T-helper 2 cell treated with Interferon-gamma antibody and Interleukin-4, amounts not matched to agents 100 ng/mL and 5 ng/mL, for 36 hours (primary cell): ENCODE measurements at places on chromosomes 12 and 14. TPM values are rescaled to one million over a fixed set of nuclear protein-coding genes. Genes with fewer than 3 reads are reported as not detected.

GLT8D2 gene
- 0.16 TPM in 1 of 2 replicates, not detected in the other for total RNA-seq

PTCSC3 gene
- not detected in 2 replicates for total RNA-seq

A2ML1 gene
- not detected in 2 replicates for total RNA-seq

OTX2 gene
- not detected in 2 replicates for total RNA-seq

PPFIA2 gene
- total RNA-seq: not detected in 2 replicates

KRT82 gene
- not detected in 2 replicates for total RNA-seq

NRL gene
- 2.4 and 2.9 TPM in 2 replicates for total RNA-seq

RPL36AL gene
- total RNA-seq: 222 and 225 TPM in 2 replicates

DCTN2 gene
- total RNA-seq: 85.7 and 88.4 TPM in 2 replicates

PRB2 gene
- total RNA-seq: not detected in 2 replicates

NPAS3 gene
- total RNA-seq: not detected in 2 replicates

NRXN3 gene
- not detected in 2 replicates for total RNA-seq

ANKRD33 gene
- not detected in 2 replicates for total RNA-seq

GPRC5D gene
- not detected in 2 replicates for total RNA-seq

SGPP1 gene
- 19.2 and 19.3 TPM in 2 replicates for total RNA-seq

TMEM30B gene
- total RNA-seq: 0.16 and 0.25 TPM in 2 replicates

C12orf54 gene
- total RNA-seq: not detected in 2 replicates

ZCCHC8 gene
- 37.7 and 48.0 TPM in 2 replicates for total RNA-seq

CYP46A1 gene
- total RNA-seq: 0.07 and 0.09 TPM in 2 replicates

HOTAIR gene
- total RNA-seq: not detected in 2 replicates

KRT74 gene
- not detected in 2 replicates for total RNA-seq

LRRC43 gene
- total RNA-seq: not detected in 2 replicates

YAF2 gene
- 37.0 and 38.4 TPM in 2 replicates for total RNA-seq

LTB4R2 gene
- 16.6 and 17.5 TPM in 2 replicates for total RNA-seq

ERG28 gene
- total RNA-seq: 15.6 and 18.5 TPM in 2 replicates

LRRIQ1 gene
- total RNA-seq: not detected in 2 replicates

TSPAN19 gene
- not detected in 2 replicates for total RNA-seq

OLR1 gene
- total RNA-seq: not detected in 2 replicates

RAD51B gene
- 28.3 and 31.7 TPM in 2 replicates for total RNA-seq

PRR13 gene
- total RNA-seq: 189 and 197 TPM in 2 replicates

EGLN3 gene
- total RNA-seq: 51.0 and 51.7 TPM in 2 replicates

CD163 gene
- total RNA-seq: not detected in 2 replicates

TAS2R13 gene
- total RNA-seq: 1.4 and 1.7 TPM in 2 replicates

COL2A1 gene
- total RNA-seq: 0.32 TPM in 1 of 2 replicates, not detected in the other

GALNT8 gene
- total RNA-seq: 2.1 and 2.9 TPM in 2 replicates

TSPAN11 gene
- not detected in 2 replicates for total RNA-seq

DTX3 gene
- 18.1 and 19.1 TPM in 2 replicates for total RNA-seq

CLEC1B gene
- total RNA-seq: not detected in 2 replicates

TMEM119 gene
- total RNA-seq: 0.30 and 0.41 TPM in 2 replicates

GRIN2B gene
- not detected in 2 replicates for total RNA-seq

BMP4 gene
- 0.55 and 1.0 TPM in 2 replicates for total RNA-seq

KRT2 gene
- total RNA-seq: 0.07 and 0.09 TPM in 2 replicates
